Hypothalamus (tissue), 51 donors: ENCODE measurements at places on chromosomes 11 and 22.

GRCh38 chr22:24848559-24849168, 42.7 kb downstream of the SGSM1 start:
- DNase-seq: no peak

DNA sequence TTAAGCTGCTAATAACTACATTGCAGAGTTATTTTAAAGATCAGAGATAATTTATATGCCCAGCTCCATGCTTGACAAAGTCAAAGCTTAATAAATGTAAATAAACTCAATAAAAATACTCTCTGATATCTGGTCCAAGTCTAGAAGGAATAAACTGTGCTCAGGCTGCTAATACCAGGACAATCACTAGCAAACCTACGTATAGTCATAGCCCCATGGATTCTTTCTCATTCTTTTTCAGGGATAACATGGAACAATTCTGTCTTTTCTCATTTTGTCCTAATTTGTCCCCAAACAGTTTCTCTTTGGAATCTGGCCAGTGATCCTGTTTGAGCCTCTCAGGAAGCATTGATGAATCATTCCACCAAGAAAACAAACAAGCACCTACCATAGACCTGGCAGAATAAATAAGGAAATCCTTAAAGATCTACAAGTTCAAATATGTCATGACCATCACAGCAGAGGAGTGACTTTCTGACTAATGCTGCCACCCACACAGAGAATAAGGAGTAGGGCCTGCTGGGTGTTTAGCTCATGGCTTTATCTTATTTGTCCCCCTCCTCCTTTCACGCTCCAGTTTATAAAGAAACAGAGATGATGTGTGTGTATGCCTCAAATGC, 14.1 kb upstream of the B3GNT6 start:
- DNase-seq: no peak

GRCh38 chr22:25420925-25421904, 143.3 kb upstream of the GRK3 start:
- no peak for DNase-seq

- no peak for DNase-seq
Measured at GRCh38 chr11:36146437-36146836, 142.8 kb downstream of the COMMD9 start.

DNA sequence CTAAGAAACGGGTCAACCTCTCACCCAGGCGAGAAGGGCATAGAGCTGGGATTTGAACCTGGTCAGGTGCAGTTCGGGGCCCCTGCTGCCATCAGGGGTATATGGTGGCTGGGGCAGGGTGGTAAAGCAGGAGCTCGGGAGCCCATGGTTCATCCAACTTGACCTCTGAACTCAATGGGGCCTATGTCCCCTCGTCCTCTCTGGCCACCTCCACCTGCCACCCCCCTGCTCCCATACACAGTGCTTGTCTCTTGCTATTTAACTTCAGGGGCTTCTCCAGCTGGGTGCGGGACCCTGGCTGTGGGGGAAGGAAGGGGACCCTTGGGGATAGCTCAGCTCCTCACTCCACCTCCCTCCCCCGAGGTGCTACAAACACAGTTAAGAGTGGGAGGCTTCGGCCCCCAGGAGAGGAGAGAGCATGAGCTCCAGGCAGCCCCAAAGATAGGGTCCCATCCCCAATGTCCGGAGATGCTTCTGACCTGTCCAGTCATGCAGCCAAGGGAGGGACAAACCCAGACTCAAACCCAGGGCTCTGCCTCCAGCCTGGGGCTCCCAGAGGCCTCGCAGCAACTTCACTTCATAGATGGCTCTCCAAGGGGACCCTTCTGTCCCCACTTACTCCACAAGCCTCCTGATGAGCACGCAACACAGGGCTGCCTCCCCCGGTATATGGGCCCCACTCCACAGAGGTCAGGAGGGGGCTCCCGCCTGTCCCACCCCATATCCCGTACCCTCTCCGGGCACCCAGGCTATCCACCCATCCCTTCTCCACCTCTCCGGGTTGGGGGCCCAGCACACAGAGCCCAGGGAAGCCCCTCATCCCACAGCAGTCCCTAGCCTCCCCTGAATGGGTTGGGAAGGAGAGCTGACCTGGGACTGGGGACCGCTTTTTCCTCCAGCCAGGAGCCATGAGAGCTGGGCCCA, 712 bp downstream of the IL2RB start:
- DNase-seq: no peak

DNA sequence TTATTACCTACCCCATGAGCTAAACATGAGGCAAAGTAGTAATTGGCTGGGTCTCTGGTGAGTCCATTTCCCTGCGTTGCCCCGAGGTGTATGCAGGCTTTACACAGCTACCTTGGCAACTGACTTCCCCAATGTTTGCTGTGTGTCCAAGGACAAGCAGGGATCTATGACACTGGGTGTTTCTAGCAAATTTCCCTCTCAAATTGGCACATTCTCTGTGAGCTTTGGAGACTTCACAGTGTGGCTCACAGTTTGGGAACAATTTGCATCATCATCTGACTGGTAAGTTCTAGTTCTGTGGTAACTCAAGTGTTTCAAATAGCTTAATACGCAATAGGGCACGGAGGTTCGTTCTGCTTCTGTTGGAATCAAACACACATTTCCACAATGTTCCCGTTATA, 12.5 kb downstream of the NNMT start:
- no peak for DNase-seq

DNA sequence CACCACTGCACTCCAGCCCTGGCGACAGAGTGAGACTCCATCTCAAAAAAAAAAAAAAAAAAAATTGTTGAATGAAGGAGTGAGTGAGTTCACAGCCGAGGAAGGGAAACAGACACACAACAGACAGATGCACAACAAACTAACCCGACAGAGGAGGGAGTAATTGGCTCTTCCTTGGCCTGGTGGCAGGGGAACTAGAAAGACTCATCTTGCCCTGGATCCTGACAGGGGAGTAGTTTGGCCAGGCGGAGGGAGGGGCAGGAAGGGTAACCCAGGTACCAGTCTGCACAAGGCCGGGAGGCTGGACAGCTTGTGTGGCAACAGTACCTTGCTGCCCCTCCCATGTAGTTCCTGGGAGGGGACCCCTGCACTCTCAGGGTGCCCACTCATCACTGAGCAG, 106.9 kb downstream of the KIAA1671 start:
- no peak for DNase-seq

GRCh38 chr11:60992842-60993409, 21.4 kb downstream of the CD6 start:
- no peak for DNase-seq

DNA sequence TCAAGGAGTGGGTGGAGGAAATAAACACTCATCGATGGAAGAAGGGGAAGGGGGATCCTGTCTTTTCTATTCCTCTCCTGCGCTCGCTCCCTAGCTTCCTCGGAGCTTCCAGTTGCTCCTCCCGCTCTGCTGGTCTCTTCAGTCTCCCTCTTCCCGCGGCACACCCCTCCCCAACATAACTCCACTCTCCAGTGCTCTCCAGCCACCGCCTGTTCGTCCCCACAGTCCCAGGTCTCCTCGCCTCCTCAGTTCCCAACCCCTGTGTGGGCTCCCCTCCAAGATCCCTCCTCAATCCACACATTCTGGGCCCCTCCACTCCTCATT, 438 bp downstream of the ZW10 start:
- no peak for DNase-seq

DNA sequence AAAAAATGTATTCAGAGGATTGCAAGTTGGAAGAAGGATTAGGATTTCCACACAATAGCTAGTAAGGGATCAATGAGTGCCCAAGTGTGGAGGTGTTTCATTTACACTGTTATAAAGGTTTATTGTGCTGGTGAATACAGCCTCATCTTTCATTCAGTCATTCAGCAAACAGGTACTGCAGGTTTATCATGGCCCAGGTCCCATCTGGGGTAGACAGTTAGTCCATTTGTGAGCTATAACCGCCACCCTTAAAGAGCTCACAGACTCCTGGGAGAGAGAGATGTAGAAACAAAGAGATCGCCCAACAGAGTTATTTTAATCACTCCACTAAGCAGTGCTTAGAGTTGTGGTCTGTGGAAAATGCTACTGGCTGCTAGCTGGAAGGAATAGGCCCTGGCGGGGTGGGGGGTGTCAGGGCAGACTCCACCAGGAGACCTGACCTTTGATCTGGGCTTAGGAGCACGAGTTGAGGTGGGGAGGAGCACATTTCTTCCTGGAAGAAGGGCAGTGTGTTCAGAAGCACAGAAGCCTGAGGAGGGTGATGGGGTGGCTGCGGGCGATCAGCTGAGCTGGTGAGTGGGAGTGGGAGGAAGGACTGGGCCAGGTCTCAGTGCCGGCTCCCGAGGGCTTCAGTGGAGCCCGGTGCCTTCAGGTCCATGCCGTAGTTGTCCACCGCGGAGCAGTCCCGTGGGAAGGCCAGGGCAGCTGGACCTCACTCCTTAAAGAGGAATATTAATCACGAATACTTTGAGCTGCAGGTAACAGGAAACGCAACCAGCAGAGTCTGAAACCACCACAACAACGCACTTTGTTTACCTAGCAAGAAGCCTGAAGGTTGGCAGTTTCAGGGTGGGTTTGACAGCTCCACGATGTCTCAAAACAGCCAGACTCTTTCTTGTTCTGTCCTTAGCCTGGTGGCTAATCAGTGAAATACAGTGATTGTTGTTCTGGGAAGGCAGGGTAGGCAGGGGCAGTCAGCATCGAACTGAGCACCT, 11.2 kb downstream of the TOM1 start:
- DNase-seq: no peak

- no peak for DNase-seq
Measured at GRCh38 chr22:39917197-39917643, 16.3 kb downstream of the GRAP2 start.

DNA sequence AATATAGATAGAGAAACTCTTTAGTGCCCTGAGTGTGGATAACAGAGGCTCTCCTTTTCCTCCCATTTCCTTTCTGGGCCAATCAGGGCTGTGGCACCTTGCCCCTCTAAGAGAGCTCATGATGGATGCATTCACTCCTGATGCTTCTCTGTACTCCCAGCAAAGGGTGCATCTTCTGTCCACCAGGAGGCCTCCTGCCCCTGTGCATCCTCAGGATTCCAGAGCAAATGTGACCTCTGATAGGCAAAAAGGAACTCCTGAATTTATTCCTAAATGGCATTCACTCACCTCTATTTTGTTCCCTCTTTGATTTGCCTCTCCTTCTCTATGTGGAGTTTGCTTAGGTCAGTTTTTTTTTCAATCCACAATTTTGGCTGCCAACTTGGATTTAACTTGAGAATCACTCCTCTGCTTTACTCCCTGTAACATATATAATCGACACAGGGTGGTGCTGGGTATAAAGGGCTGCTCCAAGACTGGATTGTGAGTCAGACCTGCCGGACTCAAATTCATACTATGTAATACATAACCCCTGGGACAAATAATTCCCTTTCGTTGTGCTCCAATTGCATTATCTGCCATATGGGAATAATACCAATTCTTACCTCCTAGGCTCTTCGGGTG, 1.1 kb upstream of the MRGPRX4 start:
- no peak for DNase-seq

GRCh38 chr11:117218133-117218915, 13.5 kb downstream of the PCSK7 start:
- no peak for DNase-seq

DNA sequence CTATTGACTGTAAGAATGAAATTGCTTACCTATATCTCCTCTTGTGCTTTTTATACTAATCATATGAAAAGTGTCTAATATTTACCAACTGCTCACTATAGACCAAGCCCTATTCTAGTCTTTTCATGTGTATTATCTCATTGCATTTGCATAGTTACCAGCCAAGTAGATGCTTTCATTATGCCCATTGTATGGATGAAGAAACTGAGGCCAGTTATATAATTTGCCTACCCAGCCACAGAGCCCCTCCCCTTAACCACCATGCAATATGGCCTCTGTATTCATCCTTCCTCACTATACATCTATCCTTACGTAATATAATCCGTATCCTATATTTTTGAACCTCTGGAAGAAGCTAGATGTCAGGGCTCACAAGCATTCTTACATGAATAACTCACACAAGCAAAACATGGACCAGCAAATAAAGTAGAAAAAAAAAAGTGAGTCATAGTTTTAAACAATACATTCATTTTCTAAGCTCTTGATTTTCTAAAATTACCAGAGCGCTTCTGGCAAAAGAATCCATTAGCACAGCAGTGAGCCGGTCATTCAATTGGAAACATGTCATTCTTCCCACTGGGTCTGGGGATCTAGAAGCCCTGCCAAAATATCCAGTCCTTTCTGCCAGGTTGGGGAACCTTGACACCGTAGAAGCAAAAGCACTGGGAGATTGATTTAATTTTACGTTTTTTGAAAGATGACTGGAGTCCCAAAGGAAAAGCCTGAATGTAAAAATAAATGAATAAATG, 80.0 kb downstream of the C11orf91 start:
- DNase-seq: no peak

DNA sequence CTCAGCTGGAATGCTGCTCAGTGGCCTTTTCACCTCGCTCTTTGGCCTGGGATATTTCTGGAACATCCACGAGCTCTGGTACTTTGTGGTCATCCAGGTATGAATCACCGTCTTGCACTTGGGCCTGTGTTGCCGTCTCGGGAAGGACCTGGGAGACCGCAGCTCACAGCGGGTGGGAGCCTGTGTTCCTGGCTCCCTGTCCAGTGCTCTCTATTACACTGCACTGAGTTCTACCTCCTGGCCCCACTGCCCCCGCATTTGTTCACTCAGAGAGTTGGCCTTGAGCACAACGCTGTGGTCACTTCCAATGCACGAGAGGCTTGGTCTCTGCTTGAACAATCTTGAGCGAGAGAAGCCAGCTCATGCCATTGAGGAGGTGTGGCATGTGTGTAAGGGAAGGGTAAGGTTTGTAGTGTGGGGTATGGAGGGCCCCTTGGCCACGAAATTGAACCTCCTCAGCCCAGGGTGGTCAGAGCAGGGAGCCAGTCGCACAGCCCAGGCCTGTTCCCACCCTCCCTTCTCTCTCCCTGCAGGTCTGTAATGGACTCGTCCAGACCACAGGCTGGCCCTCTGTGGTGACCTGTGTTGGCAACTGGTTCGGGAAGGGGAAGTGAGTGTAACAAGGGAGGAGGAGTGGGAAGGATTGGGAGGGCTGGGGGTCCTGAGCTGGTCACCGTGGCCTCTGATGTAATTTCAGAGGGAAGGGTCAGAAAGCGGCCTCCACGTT, 16.2 kb downstream of the SLC37A2 start:
- DNase-seq: no peak

DNA sequence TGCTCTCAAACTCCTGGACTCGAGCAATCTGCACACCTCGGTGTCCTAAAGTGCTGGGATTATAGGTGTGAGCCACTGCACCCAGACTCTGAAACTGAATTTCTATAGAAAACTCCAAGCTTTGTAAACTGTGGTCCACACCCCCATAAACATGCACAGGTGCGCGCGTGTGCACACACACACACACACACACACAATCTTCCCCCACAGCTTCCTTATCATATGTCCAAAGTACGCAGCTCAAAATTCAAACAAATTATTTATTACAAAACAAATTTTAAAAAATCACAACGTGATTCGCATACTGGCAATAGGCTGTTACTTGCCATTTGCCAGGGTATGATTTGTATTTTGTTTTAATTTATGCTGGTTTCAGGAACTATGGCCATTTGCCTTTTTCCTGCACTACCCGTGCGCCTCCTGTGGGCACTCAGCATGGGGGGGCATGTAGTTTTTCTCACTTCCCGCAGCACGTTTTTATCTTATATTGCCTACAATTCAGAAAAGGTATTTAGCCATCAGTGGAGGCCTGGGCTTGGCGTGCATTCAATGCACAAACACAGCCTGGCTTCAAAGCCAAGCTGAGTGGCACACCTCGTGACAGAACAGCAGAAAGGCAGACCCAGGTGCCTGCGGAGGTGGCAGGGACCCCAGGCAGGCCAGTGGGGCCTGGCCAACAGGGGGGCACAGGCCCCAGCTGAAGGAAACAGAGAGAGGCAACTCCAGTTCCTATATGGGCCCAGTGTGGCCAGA, 10.8 kb upstream of the SNX32 start:
- DNase-seq: no peak
